ENCODE measurements at places on chromosomes 2 and 18. TPM values are rescaled to one million over a fixed set of nuclear protein-coding genes. Genes with fewer than 3 reads are reported as not detected.

GRCh38 chr2:187654535-187654934 lies 100.3 kb upstream of the TFPI start:
- no peak for DNase-seq

GRCh38 chr2:48126162-48126561 lies 219.9 kb upstream of the FBXO11 start:
- no peak for DNase-seq

Gene TBR1
- not detected for total RNA-seq

DNA sequence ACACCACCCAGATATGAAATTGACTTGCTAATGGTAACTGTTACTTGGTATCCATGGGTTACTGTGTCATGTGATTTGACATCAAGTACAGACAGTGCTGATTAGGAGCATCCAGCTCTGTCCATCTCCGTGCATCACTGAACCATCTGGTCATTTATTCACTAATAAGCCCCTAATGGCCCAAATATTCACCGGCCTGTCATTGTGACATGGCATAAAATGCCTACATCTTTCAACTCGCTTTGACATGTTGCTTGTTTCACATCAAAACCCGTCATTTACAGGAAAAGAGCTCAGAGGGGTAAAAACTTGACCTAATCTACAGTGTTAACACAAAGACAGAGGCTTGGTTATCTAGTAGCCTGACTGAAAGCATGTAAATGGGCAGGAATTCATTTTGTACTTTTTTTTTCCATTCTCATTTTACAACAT lies 308.9 kb upstream of the ATP5MC3 start:
- DNase-seq = no peak

GRCh38 chr2:216116418-216116817 lies 7.3 kb downstream of the XRCC5 start:
- no peak for DNase-seq

DNA sequence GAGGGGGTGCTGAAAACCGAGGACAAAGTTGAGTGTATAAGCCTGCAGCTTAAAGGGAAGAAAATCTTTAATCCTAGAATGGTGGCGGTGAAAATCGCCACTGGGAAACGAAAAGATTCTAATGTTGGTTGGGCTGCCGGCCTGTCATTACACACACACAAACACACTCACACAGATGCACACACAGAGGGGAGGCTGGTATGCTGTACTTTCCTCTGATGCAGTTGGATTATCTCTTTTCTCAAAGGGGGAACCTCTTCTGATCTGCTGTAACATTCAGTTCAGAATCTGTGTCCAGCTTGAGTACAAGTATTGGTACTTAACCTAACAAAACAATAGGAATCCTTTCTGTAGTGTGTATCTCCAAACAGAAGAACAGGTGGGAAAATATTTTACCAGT lies 39.0 kb downstream of the ANXA4 start:
- DNase-seq = no peak

Gene HNMT
- not detected for total RNA-seq

DNA sequence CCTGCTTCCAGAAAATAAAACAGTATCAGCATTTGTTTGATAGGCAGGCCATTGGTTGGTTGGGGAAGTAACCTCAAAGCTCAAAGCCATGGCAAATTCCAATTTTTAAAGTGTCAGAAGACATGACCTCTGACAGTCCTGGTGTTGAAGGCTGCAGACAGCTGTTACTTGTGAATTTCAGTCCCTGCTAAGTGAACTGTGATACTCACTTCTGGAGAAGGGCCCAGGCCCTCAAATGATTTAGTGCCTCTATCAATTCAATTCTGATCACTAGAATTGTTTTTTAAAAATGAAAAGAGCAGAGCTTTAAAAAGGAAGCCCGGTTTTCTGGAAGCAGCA lies 23.1 kb downstream of the MRPL44 start:
- no peak for DNase-seq
